Epithelial cell of prostate (primary cell): ENCODE measurements at places on chromosomes 5 and 9.

DNA sequence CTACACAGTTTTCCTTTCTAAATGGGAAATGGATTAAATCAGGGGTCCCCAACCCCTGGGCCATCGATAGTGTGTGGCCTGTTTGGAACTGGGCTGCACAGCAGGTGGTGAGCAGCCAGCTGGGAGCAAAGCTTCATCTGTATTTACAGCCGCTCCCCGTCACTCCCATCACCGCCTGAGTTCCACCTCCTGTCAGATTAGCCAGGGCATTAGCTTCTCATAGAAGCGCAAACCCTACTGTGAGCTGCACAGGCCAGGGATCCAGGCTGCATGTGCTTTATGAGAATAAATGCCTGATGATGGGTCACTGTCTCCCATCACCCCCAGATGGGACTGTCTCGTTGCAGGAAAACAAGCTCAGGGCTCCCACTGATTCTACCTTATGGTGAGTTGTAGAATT, 41.2 kb upstream of the FLT4 start:
- no peak for DNase-seq

GRCh38 chr5:115335301-115335700, 38.8 kb upstream of the CCDC112 start:
- no peak for DNase-seq

- no peak for DNase-seq
Measured at GRCh38 chr9:122797316-122798063, 2.4 kb upstream of the OR1K1 start.

GRCh38 chr9:93576258-93577077, at the start of gene PHF2:
Gene PHF2, plus strand, starts transcription at chr9:93576584. Its CDS starts 190 bp downstream, at chr9:93576774.
- DNase-seq, result no peak

DNA sequence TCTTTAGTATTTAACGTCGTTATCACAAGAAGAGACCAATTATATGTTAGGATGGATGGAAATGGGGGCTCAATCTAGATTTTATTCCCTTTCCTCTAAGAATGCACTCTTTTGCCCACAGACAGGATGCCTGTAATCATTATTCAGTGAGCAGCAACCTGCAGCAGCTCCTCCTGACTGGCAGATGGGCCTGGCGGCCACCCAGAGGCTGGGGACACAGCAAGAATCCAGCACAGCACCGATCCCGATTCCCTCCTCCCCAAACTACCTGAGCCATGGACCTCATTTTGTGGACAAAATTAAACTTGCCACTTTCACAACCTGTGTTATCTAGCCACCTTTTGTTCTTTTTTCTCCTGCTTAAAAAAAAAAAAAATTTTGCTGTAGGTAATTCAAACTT, 101.0 kb downstream of the USP20 start:
- DNase-seq, result no peak

GRCh38 chr9:30943446-30944224, 1440.8 kb upstream of the ACO1 start:
- DNase-seq, result no peak

DNA sequence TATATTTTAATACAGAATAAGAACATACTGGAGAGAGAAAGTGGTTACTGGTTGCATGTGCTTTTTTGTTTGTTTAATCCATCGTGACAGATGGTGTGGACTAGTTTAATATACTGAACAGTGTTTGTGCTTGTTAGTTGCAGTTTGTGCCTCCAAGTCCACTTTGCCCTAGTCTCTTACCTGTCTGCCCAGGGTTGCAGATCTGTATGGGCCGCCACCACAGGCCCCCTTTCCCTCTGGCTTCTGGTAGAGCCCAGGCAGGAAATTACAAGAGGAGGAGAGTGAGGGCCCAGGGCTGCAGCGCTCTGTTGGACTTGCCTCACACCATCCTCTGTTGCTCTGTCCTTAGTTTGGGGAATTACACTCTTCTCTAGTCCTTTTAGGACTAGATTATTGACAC, 166.4 kb downstream of the KDM4C start:
- no peak for DNase-seq

DNA sequence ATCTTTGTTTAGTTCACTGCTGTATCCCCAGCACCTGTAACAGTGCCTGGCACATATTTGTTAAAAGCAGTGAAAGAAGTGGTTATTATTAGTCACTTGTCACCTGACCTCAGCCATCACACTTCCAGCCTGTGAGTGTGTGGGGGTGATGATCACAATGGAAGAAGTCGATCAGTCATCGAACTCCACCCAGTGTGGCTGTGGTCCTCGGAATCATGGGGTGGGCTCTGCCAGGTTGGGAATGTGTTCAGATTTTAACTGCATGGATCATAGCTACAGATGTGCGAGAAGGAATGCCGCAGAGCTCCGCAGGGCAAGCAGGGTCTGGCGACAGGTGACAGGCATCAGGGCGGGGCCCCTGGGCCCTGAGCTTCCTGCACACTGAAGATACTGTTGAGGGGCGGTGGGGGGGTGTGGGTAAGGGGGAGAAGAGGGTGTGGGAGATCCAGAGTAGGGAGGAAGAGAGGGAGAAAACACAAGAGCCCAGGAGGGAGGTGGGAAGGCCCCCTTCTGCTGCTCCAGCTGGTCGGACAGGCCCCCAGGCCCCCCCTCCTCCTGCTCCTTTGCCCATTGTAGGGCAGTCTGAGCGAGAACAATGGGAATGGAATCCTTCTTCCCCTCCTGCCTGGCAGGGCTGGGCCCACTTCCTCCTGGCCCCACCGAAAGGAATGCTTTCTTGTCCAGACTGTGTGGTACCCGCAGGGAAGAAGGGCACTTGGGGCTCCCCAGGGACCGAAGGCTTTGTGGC, 89.6 kb downstream of the SPRY4 start:
- no peak for DNase-seq
